Stimulated activated CD8-positive, alpha-beta memory T cell treated with anti-CD3 and anti-CD28 coated beads, Interleukin-15, amount 100 ng/mL, for 4 hours (primary cell): ENCODE measurements at places on chromosomes 3 and 15.

- DNase-seq, result no peak
These were observed 12.3 kb downstream of the CPNE9 start for GRCh38 chr3:9715764-9716437.

DNA sequence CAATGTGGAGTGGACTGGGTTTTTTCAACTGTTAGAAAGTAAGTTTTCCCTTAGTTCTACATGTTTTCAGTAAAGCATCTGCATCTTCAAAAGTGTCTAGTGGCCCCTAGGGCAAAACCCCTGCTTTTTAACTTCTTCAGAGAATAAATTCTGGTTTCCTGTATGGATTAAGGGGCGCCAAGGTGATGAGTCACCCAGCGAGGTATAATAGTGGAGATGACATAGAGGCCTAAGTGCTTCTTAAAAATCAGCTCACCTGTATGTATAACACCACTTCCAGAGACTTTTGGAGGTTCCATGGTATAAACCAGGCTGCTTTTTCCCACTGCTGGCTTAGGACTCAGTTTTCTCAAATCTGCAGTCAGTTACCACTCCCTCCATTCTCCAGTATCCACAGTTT is 68.9 kb downstream of the SYN2 start:
- DNase-seq, result no peak

DNA sequence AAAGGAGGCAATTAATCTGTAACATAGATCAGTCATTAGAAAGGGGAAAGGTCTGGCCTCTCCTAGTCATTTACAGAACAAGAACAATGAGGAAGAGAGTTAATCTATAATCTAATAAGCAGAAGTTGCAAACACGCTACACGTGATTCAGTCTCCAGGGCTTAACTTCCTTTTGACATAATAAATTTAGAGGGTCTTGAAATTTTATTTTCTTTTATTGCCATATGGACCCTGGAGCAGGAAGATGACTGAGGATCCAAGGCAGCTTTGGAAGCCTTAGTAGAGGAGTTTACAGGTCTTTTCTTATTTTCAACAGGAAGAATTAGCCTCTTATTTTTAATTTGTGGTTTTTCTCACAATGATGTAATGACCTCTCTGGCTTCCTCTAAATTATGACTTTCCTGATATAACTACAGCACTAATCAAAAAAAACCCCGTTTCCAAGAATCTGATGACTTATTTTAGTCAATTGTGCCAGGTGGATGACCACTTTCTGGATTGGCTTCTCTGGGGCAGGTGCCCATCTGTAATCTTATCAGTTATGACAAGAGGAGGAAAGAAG is 32.2 kb downstream of the ADGRG7 start:
- DNase-seq, result no peak

DNA sequence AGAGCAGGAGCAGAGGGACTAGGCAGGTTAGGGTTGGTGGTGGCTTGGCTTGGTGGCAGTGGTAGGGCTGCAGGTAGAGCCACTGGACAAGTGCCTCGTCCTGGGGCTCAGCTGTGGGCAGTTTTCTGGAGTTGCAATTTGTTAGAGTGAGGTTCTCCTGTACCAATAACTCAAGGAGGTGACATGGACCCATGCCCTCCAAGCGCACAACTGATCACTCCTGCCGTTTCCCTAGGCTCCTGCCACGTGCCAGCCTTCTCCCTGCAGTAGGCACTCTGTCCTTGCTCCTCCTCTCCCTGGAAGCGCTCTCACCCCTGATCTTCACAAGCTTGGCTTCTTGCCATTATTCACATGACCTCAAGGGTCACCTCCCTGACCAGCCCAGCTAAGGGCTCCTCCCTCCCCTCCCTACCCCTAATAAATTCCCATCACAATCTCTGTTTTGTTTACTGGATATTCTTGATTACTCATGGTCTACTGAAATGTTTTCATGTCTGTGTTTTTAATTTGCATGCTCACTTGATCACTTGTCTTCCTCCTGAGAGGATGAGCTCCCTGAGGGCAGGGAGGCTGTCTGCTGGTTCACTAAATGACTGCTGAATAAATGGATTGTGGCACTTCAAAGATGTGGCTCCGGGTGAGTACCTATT is 3.3 kb downstream of the WNT7A start:
- DNase-seq, result no peak

GRCh38 chr3:45765266-45765851 is 31.0 kb downstream of the SLC6A20 start:
- DNase-seq, result no peak

GRCh38 chr3:113148284-113148683 is 63.1 kb upstream of the BOC start:
- no peak for DNase-seq

GRCh38 chr3:70519026-70519425 is 206.6 kb upstream of the MDFIC2 start:
- DNase-seq, result no peak

DNA sequence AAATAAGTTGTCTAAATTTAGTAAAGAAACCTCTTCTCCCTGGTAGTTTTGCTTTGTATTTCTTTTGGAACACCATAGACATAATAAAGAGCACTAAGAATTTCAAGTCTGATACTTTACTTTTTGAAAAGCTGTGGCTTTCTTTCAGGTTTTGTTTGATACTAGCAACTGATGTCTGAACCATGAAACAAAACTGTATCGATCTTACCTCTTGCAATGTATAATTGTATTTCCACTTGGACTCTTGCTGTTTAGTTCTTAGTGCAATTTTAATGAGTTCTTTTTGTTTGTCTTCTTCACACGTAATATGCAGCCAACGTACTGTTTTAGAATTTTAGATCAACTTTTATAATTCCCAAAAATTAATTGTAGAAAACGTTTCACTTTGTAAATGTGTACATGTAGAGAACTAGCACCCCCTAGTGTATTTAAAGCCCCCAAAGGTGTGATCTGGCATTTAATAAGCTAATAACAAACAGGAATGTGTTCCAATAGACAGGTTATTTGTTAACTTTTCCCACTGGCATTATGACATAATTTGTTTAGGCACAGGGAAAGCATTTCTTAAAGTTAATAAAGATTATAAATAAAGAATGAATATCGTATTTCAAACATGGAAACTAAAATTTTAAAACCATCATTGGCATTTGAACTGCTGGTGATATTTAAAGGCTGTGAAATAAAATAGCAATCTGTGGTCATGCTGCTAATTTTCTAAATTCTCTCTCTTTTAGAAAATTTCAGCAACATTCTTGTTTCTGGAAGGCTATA is 289.1 kb upstream of the DNAJC19 start:
- no peak for DNase-seq

GRCh38 chr3:195095035-195095703 is 175.8 kb downstream of the XXYLT1 start:
- no peak for DNase-seq

DNA sequence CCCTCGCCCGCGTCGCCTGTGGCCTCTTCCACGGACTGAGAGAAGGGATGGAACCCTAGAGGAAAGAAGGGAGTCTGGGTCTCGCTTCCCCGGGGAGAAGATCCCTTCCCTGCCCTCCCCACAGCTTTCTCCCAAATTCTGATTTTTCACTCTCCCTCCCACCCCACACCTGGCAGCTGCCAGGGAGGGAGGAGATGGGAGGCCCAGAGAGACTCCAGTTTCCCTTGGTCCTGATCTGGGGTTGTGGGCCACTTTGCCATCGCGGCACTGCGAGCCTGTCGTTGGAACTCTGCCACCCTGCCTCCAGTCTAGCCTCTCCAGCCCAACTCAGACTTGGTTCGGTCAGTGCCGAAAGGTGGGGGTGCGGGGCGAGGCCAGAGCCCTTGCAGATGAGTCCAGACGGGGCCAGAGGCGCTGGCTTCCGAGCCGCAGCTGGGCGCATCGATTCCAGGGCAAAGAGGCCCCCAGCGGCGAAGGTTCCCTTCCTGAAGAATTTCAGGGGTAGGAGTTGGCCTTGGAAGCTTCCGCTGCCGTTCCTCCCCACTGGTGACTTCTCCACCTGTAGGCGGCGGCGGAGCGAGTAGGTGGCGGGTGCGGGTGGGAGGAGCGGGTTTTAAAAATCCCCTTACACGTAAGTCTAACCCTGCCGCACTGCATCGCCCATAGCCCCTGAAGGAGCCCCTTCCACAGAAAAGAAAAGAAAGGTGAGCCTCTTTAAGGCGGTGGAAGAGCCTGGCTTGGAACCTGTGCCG is 5.2 kb downstream of the WNT5A start:
- DNase-seq, result no peak

DNA sequence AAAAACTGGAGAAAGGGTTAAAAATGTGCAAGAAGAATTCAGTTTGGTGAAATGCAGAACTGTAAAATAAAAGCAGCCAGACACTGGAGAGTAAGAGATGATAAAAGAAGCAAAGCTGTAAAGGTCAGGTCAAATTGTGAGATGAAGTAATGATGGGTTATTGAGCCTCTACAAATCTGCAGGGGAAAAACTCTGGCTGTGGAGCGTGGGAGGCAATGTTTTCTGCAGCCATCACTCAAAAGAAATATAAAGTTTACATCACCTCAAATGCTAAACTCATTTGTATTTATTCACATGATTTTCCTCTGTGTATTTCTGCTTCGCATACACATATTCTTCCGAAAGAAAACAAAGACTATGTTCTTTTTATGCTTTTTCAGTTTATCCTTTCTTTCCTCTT is 158.8 kb upstream of the GPR149 start:
- no peak for DNase-seq

DNA sequence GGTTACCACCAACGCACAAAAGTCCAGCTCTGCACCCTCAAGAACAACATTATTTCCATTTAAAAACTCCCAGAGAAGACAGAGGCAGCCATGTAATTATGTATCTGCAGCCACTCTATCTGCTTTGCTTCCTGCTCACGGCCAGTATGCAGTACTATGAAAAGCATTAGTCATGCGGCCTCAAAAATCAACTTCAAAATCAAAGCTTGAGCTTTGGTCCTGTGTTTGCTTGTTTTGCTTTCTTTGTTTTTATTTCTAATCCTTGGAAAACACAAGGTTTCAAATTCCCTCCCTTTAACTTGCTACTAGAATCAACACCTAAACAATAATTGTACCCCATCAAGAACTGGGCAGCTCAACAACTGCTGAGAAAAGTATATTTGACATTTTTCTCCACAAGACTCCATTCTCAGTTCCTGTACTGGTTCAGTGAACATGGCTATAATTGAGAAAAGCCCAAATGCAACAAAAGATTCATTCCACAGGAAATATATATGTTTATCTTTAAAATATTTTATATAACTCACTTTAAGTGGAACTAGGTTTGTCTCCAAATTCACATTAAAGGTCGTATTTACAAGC is 37.6 kb downstream of the GBE1 start:
- no peak for DNase-seq

- no peak for DNase-seq
These were observed 1.7 kb upstream of the CCR8 start for GRCh38 chr3:39327746-39328349.

DNA sequence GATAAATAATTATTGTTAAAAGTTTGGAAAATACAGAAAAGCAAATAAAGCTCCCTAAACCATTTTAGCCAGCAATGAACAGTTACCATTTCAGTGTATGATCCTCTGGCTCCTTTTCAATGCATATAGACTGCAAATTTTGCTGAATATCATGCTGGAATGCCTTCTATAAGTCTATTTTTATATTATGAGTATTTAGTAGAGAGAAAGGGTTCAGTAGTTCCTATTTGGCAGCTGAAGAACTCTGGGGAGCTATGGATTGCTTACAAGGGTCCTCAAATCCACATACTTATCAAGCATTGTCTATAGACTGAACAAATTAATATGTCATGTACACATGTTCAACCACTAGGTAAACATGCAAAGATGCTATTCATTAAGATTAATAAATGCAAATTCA is 46.1 kb downstream of the LRRC3B start:
- no peak for DNase-seq

DNA sequence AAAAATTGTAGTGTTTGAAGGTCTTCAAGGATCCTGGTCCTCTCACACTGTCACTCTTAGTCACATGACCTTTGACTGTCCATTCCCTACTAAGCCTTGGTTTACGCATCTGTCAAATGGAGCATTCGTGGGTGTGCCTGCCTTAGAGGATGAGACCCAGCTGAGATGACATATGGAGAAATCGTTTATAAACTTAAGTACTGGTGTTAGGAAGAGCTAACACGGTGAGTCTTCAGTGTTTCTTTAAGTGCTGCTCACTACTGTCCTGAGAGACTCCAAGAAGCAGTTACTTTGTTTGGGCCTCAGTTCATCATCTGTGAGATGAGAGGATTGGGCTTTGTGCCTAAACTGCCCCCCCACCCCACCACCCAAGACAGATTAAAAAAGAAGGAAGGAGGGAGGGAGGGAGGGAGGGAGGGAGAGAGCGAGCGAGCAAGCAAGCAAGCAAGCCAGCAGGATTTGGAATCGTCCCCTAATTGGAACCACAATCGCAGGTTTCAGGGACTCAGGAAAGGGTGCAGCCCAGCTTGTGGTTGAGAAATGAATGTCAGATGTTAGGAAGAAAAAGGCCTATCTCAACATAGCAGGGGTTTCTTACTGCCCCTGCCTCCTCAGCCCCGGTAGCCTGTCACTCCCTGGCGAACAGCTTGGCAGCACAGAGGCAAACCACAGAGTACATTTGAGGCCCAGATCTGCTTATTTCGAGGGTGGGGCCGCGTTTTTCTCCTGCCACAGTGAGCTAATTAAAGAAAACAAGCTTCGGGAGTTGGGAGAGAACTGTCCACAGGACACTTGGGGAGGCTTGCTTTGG is 32.7 kb downstream of the SMAD3 start:
- DNase-seq, result no peak

DNA sequence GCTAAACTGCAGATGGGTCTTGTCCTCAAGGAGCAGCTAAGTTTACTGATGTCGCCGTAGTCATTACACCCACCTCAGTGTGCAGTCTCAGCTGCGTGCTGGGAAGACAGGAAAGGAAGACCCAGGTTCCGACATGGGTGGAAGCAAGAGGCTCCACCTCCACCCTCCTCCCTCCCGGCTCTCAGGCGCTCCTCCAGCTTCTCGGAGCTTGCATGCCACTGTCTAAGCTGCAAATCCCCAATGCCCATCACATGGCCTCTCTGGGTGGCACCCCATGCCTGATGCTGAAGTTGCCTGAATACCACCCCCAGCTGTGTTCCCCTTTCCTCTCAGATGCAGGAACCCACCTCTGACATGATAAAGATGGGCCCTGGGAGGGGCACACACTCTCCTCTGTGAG is 58.5 kb downstream of the MGLL start:
- DNase-seq, result no peak

DNA sequence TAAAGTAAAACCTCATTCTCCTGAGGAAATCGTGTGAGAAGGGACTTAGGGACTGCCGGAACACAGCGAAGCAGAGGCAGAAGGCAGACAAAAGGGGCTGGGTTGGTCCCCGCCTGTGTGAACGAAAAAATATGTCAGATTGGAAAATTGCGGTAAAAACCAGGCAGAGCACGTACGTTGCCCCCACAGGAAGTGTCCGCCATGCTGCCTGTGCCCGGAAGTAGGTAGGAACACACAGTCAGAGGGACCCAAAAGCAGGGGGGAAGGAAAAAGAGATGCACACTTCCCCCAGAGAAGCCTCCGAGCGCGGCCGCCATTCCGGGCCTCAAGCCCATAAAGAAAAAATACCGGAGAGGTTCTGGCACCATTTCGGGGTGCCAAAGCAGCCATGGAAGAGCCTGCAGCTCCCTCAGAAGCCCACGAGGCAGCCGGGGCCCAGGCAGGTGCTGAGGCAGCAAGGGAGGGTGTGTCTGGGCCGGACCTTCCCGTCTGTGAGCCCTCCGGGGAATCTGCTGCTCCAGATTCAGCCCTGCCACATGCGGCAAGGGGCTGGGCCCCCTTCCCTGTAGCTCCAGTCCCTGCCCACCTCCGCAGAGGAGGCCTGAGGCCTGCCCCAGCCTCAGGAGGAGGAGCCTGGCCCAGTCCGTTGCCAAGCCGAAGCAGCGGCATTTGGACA is at the start of gene MKRN3:
TSS of gene MKRN3 (plus strand) at position 280 of the 676 bp plus-strand sequence. CDS start at position 389, 109 bp downstream.
- DNase-seq, result no peak

GRCh38 chr3:128975276-128975675 is 18.6 kb downstream of the CFAP92 start:
- no peak for DNase-seq
